ENCODE measurements at places on chromosomes 2 and 18.

DNA sequence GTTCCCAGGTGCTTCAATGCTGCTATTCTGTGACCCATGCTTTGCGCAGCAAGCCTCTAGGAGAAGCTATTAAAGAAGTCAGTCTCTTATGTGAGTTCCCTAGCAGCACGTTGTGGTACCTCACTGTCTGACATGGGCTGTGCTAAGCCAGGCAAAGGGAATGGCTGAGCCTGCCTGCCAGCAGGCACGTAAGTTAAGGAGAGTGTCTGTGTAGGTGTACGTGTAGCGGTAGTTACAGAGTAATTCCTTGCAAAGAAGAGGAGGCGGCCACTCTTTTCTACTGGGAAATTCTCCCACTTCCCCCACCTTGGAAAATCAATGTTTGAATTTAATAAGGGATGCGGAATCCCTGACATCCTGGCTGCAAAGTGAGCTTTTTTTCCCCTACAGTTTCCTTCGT is 123.5 kb upstream of the LYPD1 start:
- DNase-seq: no peak

- no peak for DNase-seq
Observed at GRCh38 chr18:79239631-79240030, 156.1 kb upstream of the NFATC1 start.

- no peak for DNase-seq
Observed at GRCh38 chr2:58938988-58939387, 697.9 kb upstream of the FANCL start.

- no peak for DNase-seq
Observed at GRCh38 chr2:216372761-216373291, 543 bp upstream of the MARCHF4 start.

GRCh38 chr18:58603375-58604067 is 25.4 kb downstream of the ALPK2 start:
- DNase-seq: no peak

DNA sequence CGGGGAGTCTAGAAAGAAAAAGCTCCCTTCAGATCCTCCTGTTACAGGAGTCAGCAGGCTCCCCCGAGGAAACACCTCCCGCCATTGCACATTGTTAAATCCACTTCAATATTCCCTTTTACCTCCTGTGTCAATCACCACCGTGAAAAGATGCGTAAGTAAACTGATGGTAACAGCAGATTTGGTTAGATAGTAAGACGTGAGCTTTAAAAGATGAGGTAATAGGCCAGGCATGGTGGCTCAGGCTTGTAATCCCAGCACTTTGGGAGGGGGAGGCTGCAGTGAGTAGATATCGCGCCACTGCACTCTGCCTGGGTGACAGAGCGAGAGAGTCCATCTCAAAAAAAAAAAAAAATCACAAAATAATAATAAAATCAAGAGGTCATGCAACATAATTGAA is 15.2 kb upstream of the NCL start:
- DNase-seq: no peak
